ENCODE measurements at places on chromosomes 1 and 21.
A peak's percentile ranks its signal among the peaks of the same experiment; 100 is the strongest.

DNA sequence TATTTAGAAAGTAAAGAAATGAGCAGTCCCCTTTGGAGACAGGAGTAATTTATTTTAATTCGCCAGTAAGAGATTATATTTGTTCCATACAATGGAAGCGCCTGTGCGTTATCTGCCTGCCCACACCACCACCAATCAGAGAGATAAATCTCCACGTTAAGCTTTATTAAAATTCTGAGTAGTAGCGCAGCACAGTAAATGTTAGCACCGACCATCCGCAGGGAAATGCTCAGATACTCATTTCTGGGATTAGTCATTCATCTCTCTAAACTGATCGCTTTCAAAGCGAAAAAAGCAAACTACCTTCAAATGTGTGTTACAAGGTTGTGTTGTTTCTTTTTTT lies 1.2 kb downstream of the ETS2 start:
- no peak for DNase-seq

DNA sequence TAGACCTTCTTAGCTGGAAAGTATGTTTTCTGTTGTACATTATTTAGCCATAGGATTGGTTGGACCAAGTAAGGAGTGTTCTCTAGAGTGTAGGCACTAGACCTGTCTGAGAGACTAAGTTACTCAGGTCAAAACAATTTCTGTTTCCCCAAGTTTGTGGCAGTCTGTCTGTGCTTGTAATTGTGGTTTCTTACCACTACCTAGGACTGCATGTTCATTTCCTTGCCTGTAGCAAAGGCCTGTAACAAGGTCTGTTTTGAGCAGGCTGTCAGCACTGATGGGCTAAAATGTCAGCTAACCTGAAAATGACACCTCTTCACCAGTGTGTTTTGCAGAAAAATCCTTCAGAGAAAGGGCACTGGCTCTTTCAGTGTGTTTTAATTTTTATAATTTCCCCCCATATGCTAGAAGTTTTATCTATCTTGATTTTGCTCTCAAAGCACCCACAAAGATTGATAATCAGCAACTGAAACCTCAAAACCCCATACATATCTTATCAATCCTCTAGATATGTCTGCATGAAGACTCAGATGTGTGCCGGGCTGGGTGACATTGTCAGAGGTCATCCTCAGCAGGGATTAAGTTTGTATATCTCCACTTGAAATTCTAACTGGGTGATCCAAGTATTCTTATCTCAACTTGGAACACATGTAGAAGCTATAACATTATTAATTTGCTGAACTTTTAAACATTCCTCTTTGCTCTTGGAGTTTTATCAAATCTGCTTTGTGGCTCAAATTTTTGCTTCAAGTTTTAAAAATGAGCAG lies 50.7 kb upstream of the ST6GALNAC3 start:
- DNase-seq = no peak

DNA sequence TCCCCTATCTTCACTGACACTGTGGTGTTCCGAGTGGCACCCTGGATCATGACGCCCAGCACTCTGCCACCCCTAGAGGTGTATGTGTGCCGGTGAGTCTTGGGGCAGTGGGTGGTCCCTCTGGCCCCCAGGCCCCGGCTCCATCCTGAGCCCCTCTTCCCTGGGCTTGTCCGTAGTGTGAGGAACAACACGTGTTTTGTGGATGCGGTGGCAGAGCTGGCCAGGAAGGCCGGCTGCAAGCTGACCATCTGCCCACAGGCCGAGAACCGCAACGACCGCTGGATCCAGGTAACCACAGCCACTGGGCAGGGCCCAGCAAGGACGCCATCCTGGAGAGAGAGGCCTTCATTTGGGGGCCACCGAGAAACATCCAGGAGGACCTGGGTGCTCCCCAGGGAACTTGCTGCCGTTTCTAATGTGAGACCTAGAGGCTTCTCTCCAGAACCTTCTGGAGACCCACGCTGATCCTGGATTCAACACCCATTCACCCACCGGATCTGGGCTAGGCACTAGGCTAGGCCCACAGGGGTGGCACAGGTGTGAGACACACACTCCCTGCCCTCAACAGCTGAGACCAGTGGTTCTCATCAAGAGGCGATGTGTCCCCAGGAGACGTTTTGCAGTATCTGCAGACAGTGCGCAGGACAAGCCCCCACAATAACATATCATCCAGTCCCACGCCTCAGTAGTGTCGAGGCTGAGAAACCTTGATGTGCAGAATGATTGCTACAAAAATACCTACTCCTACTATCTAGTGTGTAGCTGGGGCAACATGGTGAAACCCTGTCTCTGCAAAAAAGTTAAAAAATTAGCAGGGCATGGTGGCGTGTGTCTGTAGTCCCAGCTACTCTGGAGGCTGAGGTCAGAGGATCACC lies 22.2 kb downstream of the PADI3 start:
- no peak for DNase-seq

- DNase-seq = peak; percentile 1
Observed at GRCh38 chr1:110829955-110830553, 42.9 kb upstream of the CD53 start.

GRCh38 chr1:18875107-18875795 lies 15.8 kb upstream of the TAS1R2 start:
- DNase-seq = peak; percentile 75

DNA sequence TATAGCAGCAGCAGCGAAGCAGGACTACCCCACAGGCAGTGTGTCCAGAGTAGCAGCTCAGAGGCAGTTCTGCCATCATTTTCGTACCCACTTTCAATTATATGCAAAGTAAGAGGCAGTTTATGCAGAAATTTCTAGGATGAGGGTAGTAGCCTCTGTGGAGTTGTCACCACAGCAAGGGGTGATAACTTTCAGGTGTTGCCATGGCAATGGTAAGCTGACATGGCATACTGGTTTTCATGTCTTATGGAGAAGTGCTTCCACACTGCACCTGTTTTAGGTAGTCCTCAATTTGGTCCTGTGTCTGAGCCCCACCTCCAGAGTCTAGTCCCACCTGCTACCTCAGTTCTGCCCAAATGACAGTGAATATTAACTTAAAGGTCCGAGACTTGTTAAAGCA lies 133.3 kb upstream of the SYT6 start:
- DNase-seq = no peak

GRCh38 chr1:206766251-206766856 lies 4.2 kb upstream of the IL19 start:
- peak; percentile 31 for DNase-seq

- DNase-seq = no peak
Observed at GRCh38 chr21:45892156-45892915, 89.2 kb upstream of the COL6A1 start.

- no peak for DNase-seq
Observed at GRCh38 chr1:1759456-1760344, 18.6 kb downstream of the NADK start.

DNA sequence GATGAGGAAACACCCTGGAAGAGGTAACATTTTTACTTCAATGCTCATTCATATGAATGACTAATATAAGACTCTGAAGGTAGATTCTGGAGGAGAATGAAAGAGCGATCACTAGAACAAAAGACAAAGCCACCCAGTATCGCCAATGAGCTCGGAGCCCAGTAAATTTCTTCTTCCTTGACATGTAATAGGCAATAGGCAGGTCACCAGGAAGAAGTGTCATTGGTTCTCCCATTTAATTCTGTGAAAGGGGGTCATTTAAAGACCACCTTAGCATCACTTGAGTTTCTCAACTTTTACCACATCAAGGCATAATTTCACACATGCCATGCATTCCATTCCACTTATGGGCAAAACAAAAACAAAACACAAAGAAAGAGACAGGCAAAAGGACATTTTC lies 7.9 kb downstream of the TNFSF18 start:
- peak; percentile 50 for DNase-seq

- peak; percentile 45 for DNase-seq
Observed at GRCh38 chr1:201999625-202000238, 10.7 kb upstream of the ELF3 start.

- DNase-seq = no peak
Observed at GRCh38 chr1:20830378-20830777, 43.3 kb upstream of the HP1BP3 start.

DNA sequence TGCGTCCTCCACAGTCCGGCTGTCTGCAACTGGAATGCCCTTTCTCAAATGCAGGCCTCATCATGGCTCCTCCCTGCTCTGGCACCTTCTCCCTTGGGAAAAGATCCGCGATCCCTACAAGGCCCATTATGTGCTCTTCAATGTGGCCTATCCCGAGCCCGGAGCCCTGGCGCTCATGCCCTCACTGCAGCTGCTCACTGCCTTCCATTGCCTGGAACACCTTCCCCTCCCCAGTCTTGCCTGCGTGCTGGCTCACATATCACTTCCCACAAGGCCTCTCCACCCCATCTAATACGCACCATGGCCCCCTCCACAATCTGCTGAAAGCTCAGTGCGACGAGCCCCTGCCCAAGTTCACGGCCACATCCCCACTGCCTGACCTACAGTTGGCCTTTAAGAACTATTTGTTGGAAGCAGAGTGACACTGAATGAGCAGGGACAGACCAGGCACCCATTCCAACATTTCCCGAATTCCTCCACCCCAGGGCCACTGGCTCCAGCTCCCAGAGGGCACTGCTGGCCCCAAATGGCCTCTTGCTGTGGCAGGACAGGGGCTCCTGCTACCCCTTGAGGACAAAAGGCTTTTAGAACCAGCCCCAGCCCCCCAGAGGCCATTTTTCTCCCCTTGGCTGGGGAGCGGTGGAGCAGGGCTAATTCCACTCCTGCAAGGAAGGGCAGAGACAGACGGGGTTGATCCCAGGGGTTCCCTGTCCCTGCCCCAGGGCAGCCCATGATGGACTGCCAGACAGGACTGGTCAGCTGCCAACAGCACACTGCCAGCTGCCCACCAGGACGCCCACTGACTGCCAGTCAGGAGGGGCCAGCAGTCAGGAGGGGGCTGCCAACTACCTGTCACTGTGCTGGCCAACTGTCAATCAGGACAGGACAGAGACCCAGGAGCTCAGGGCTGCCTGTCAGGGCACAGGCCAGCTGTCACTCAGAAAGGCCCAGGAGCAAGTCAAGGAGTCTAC lies 64.8 kb downstream of the DHRS3 start:
- DNase-seq = peak; percentile 51

GRCh38 chr1:206634365-206635079 lies 814 bp upstream of the DYRK3 start:
- peak; percentile 89 for DNase-seq

- DNase-seq = peak; percentile 71
Observed at GRCh38 chr1:118160806-118161205, 24.2 kb downstream of the SPAG17 start.

GRCh38 chr1:238248356-238248755 lies 357.6 kb upstream of the ZP4 start:
- no peak for DNase-seq

GRCh38 chr1:205500240-205501233 lies 3.9 kb upstream of the CDK18 start:
- DNase-seq = no peak

- DNase-seq = no peak
Observed at GRCh38 chr1:107450899-107451664, 310.2 kb downstream of the NTNG1 start.

DNA sequence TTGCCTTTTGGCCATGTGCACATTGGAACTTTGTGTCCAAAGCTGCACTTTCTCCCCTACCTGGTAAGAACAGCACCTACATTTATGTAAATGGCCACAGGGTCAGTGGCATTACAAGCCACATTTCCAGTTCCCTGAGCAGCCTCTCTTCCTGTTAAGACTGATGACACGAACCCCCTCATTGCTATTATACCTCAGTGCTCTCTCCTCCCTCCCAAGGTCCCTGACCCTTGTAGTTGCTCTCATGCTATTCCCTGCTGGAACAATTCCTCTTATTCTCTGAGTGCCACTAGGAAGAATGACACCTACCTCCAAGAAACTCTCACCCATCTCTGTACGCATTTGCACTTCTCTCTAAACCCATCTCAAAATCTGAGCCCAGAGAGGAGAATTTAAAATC lies 14.9 kb upstream of the VAV3 start:
- DNase-seq = no peak

DNA sequence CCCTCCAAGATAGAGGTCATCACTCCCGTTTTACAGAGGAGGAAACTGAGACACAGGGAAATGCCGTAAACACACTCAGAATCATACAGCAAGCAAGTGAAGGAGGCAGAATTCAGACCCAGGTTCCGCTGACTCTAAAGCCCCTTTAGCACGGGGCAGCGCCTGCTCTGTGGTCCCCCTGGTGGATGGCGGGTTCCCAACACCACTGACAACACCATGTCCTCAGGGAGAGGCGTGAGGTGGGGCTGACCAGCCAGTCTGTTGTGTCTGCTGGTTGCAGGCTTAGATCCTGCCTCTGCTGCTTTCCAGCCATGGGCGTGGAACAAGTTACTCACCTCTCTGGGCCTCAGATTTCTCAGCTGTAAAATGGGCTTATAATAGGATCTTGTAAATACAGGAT lies 617.3 kb downstream of the MATN1 start:
- peak; percentile 38 for DNase-seq

DNA sequence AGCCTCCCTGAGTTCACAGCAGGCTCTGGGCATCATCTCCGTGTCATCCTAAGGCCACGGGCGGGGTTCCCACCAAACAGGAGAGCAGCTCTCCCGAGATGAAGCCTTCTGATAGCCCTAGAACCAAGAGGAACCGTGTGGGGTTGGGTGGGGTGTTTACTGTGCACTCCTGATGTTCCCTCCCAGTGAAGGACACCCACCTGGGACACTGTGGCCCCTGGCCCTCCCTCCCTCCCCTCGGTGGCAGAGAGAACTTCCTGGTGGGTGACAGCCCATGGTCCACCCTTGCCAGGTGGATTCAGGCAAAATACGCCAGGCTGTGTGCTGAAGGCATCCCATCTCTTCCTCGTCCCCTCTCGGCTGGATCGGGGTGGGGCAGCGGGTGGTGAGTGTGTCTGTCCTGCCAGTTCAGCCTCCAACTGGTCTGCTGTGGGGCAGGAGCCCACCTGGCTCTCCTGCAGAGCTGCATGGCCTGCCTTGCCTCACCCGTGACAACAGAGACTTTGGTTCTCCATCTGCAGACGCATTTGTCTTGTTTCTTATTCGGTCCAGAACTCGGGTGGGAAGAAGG lies 15.6 kb upstream of the C1orf174 start:
- DNase-seq = no peak

GRCh38 chr1:1245178-1245816 lies 1.2 kb downstream of the C1QTNF12 start:
- no peak for DNase-seq

- peak; percentile 8 for DNase-seq
Observed at GRCh38 chr1:71885171-71885570, 397.2 kb downstream of the NEGR1 start.

GRCh38 chr1:13714851-13715250 lies 14.9 kb downstream of the PRDM2 start:
- no peak for DNase-seq

DNA sequence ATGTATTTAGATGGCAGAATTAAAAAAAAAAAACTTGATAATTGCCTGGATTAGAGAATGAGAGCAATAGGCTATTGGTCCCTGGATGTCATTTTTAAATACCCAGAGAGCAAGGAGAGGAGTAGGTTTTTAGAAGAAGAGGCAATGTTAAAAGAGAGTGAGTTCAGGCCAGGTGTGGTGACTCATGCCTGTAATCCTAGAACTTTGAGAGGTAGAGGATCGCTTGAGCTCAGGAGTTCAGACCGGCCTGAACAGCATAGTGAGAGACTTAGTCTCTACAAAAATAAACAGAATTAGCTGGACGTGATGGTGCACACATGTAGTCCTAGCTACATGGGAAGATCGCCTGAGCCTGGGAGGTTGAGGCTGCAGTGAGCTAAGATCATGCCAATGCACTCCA lies 15.9 kb upstream of the MUTYH start:
- DNase-seq = no peak
